Hematopoietic multipotent progenitor cell (in vitro differentiated cells): ENCODE measurements at places on chromosomes 6 and 20. TPM values are rescaled to one million over a fixed set of nuclear protein-coding genes. Genes with fewer than 3 reads are reported as not detected.

OOEP gene
- total RNA-seq: 0.27 TPM

LPIN3 gene
- 0.27 TPM for total RNA-seq

GRCh38 chr6:30554404-30554803, 1.9 kb downstream of the GNL1 start:
- DNase-seq: no peak

DNA sequence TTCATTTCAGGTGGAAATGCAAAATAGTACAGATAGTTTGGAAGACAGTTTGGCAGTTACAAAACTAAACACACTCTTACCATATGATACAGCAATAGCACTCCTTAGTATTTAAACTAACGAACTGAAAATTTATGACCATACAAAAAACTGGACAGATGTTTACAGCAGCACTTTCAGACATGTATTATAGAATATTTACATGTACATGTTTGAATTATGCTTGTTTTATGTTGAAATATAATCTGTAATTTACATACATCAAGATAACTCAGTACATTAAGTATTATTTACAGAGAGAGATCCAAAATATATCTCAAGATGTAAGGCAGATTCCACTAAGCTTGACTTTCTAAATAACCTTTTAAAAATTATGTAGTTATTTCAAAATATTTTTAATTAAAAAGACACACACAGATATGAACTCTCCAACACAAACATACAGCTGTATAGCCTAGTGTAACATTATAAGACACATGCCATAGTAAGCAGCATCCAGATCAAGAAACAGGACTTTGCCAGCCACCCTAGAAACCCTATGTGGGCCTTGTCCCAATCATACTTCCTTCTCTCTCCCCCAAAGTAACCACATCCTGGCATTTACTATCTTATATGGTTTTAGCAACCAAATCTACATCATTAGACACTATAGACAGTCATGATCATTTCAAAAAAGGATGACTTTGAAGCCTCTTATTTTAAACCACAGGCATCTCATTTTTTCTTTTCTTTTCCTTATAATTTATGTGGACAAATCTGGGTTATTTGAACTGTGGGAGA, 82.2 kb downstream of the MAN1A1 start:
- no peak for DNase-seq

GRCh38 chr6:148997865-148998264, 251.0 kb downstream of the UST start:
- no peak for DNase-seq

DNA sequence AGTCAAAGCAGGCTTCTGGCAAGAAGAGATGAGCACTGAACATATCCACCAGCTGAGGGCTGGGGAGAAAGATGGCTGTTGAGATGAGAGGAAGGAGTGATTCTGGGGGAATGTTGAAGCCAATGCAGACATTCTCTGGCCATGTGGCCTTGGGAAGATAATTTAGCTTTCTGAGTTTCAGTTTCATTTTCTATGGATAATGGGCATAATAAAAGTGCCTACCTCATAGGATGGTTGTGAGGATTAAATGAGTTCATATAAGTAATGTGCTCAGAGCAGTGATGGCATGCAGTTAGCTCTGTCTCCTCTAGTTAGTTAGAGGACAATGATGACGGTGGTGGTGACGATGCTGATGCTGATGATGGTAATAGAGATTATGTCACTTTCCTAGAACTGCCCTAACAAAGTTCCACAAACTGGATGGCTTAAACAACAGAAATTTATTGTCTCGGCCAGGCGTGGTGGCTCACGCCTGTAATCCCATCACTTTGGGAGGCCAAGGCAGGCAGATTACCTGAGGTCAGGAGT, 18.5 kb upstream of the KCNK5 start:
- DNase-seq: no peak
